Smooth muscle cell of trachea (primary cell): ENCODE measurements at places on chromosomes 4 and X. TPM values are rescaled to one million over a fixed set of nuclear protein-coding genes. Genes with fewer than 3 reads are reported as not detected.

SPACA5 gene
- not detected in 2 replicates for total RNA-seq

BGN gene
- total RNA-seq = 10.5 and 57.7 TPM in 2 replicates

IL1RAPL1 gene
- 1.2 and 1.9 TPM in 2 replicates for total RNA-seq

MORF4L2 gene
- total RNA-seq = 396 and 849 TPM in 2 replicates

EMD gene
- 25.6 and 29.4 TPM in 2 replicates for total RNA-seq

ZFP92 gene
- under 0.01 and 0.33 TPM in 2 replicates for total RNA-seq

DLG3 gene
- 16.9 and 24.9 TPM in 2 replicates for total RNA-seq

ZDHHC15 gene
- total RNA-seq = under 0.01 TPM in 1 of 2 replicates, not detected in the other

PTCHD1 gene
- total RNA-seq = under 0.01 TPM in 1 of 2 replicates, not detected in the other

HHIP gene
- total RNA-seq = 0.29 TPM in 1 of 2 replicates, not detected in the other

RBMX gene
- 153 and 305 TPM in 2 replicates for total RNA-seq

ZMAT1 gene
- total RNA-seq = 0.17 and 0.44 TPM in 2 replicates

CABS1 gene
- not detected in 2 replicates for total RNA-seq

P2RY10 gene
- total RNA-seq = not detected in 2 replicates

NEXMIF gene
- total RNA-seq = under 0.01 TPM in 1 of 2 replicates, not detected in the other

SSX2 gene
- not detected in 2 replicates for total RNA-seq

TACC3 gene
- 4.6 and 31.0 TPM in 2 replicates for total RNA-seq

KLHL5 gene
- total RNA-seq = 55.9 and 83.2 TPM in 2 replicates

TCP11X2 gene
- total RNA-seq = not detected in 2 replicates

MAGEA11 gene
- total RNA-seq = under 0.01 TPM in 1 of 2 replicates, not detected in the other

HSFX3 gene
- total RNA-seq = not detected in 2 replicates

PRRG1 gene
- total RNA-seq = 13.1 and 14.1 TPM in 2 replicates

DMP1 gene
- total RNA-seq = not detected in 2 replicates

DACH2 gene
- total RNA-seq = not detected in 2 replicates

UBA6 gene
- 137 and 196 TPM in 2 replicates for total RNA-seq

FGA gene
- total RNA-seq = not detected in 2 replicates

SHOX gene
- total RNA-seq = not detected in 2 replicates

FAM156B gene
- 17.5 and 18.8 TPM in 2 replicates for total RNA-seq

GABRG1 gene
- not detected in 2 replicates for total RNA-seq
